ENCODE measurements at places on chromosomes 6 and 20.

DNA sequence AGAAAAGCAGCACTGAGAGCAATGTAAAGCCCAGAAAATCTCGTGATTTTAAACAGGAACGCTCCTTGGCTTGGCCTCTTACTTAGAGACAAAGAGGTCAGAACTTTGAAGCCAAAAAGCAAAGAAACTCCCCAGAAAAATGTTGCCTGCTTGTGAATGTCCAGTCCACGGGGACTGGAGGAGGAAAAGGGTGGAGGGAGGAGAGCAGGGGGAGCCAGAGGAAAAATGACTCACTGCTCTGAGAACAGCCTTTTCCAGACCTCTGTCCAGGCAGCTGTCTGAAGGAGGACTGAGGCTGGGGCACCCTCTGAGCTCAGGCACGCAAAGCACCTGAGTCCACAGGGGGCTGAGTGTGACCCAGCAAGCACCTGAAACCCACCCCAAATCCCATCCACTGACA lies 64.7 kb downstream of the TRAM2 start:
- no peak for DNase-seq

DNA sequence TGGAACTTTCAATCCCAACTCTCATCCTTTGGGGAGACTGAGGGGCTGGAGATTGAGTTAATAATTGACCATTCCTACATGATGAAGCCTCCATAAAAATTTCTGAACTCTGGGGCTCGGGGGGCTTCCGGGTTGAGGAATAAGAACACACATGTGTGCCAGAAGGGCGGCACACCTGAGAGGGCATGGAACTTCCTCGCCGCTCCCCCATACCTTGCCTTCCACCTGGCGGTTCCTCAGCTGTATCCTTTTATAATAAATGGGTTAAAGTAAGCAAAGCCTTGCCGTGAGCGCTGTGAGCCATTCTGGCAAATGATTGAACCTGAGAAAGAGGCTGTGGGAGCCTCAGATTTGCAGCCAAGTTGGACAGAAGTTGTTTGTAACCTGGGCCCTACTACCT lies 164.8 kb downstream of the LY86 start:
- DNase-seq: no peak

DNA sequence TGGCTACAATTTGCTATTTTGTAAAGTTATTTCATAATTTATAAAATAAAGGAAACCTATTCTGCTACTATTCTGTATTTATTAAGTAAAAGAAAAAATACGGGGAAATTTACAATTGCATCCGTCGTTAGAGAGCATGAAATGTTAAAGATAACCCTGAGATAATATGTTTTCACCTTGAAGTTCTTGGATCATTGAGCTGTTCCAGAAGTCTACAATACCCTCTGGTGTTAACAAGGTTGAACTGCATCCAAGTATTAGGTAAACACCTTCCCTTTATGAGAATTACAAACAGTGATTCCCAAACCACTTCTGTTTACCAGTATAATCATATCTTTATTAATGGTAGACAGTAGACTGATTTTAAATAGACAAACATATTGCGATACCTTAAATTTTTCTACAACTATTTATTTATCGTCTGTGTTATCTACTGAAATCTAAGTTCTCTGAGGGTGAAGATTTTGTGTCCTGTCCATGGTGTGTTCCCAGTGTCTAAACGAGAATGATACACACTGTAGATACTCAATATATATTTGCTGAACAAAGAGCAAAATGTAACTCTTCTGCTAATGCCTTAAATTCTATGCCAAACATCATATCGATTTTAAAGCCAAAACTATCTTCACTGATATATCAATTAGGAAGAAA lies 28.2 kb downstream of the TBC1D32 start:
- DNase-seq: no peak

- no peak for DNase-seq
Measured at GRCh38 chr6:161850562-161850961, 576.7 kb upstream of the AGPAT4 start.

DNA sequence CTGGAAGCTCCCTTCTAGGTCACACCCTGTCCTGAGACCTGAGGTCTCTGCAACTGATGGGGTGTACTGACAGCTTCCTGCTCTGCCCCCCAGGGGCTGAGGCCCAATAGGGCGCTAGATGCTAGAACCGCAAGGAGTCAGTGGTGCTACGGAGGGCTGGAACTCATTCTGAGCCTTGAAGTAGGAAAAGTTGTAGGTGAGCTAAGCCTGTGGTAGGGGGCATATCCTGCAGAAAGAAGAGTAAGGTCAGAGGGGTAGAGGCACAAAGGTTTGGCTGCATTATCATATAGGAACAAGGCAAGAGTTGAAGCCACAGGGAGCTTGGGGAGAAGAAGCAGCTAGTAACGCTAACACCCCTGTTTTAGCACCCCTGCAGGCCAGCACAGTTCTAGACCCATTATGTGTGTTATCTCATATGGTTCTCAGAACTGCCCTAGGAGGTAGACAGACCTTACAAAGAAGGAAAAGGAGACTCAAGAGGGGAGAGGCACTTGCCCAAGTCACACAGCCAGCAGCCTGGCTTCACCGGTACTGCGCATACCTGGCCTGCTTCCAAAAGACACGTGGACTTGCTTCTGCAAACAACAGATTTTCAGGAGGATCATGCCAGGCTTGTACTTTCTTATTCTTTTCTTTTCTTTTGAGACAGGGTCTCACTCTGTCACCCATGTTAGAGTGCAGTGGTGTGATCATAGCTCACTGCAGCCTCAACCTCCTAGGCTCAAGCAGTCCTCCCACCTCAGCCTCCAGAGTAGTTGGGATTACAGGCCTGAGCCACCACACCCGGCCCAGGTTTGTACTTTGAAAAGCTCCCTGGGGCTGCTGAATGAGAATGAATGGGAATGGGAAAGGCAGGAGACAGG lies 156.1 kb downstream of the MRPL14 start:
- no peak for DNase-seq

GRCh38 chr6:14361297-14361696 lies 243.7 kb downstream of the CD83 start:
- no peak for DNase-seq

- no peak for DNase-seq
Measured at GRCh38 chr20:53842301-53843099, 227.9 kb downstream of the BCAS1 start.

- DNase-seq: no peak
Measured at GRCh38 chr6:87756858-87757257, 54.8 kb upstream of the AKIRIN2 start.

DNA sequence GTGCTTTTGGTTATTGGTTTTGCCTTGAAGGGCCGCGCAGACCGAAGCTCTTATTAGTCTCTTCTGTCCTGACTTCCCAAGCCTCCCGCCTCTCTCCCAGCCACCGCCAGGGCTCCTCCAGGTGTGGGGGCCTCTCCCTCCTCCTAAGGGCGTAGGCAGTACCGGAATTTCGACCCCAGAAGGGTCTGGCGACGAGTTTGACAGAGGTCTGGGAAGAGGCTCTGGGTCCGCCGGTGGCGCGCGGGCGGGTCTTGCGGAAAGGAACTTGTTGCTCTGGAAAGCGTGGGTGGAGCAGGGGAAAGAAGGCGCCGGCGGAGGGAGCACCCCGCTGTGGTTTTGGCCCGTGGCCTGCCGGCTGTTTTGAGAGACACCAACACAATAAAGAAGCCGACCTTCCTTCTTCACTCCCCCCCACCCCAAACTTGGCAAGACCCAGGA lies 1.8 kb downstream of the PCSK2 start:
- no peak for DNase-seq

GRCh38 chr6:109441069-109441816 lies 719 bp downstream of the SMPD2 start:
- DNase-seq: no peak
